ENCODE measurements at places on chromosomes 16 and 17.

DNA sequence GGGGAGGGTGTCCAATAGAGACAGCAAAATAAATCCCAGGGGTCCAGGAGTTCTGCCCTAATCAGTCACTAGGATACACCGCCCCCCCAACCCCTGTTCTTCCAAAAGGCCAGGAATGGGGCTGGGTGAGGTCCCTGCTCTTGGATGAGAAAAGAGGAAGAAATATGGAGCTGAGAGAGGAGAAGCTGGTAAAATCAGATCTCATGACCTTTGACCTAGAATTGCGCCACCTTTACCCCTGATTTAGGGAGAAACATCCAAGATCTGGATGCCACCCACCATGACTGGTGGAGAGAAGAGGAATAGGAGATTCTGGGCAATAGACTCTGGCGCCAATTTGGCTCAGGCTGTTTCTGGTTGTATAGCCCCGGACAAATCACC, 707 bp upstream of the CACNB1 start:
- DNase-seq: no peak

DNA sequence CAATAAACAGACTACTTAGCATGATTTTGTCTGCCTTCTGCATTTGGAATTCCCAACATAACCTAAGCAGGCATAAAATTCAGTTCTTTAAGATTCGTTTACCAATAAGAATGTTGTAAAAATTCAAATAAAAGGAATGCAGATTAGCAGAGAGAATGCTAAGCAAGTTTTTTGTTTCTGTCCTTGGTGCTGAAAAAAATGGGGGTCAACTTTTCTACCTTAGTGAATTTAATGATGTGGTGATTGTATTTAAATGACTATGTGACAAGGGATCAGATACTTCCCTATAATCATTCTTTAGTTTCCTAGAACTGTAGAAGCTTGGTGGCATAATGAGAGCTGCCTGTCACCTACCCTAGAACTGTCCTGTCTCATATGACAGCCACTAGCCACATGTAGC, 159.5 kb downstream of the RBFOX1 start:
- no peak for DNase-seq

DNA sequence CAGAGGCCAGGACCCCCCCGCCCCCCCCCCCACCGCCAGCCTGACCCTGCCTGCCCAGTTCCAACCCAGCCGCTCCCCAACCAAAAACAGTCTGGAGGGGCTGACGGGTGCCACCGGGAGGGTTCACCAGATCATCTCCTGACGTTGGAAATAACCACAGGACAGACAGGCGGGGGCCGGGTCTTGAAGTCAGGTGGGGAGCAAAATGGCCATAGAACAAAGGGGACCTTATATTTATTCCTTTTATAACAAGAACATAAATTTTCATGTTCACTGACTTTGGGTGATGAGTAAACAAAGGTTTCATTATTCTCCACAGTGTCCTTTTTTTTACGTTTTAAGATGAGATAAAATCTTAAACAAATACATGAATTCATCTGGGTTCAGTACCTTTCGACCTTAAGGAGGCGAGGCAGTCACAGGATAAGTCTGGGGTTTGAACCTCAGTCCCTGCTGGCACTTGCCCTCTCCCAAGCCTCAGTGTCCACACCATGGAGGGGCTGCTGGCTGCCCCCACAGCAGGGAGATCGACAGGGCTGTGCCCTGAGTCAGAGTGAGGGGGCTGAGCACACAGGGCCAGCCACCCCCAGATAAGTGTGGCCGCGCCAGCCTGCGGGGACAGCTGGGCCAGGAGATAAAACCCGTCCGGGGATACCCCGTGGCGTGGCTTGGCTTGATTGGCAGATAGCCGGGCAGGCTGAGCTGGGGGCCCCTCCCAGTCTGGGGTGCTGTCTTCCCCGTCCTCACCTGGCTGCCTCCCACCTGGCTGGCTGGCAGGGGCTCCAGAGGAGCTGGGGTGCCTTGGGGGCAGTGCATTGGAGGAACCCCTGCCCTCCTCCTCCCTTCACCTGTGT, 15.0 kb downstream of the SLC7A5 start:
- DNase-seq: no peak

DNA sequence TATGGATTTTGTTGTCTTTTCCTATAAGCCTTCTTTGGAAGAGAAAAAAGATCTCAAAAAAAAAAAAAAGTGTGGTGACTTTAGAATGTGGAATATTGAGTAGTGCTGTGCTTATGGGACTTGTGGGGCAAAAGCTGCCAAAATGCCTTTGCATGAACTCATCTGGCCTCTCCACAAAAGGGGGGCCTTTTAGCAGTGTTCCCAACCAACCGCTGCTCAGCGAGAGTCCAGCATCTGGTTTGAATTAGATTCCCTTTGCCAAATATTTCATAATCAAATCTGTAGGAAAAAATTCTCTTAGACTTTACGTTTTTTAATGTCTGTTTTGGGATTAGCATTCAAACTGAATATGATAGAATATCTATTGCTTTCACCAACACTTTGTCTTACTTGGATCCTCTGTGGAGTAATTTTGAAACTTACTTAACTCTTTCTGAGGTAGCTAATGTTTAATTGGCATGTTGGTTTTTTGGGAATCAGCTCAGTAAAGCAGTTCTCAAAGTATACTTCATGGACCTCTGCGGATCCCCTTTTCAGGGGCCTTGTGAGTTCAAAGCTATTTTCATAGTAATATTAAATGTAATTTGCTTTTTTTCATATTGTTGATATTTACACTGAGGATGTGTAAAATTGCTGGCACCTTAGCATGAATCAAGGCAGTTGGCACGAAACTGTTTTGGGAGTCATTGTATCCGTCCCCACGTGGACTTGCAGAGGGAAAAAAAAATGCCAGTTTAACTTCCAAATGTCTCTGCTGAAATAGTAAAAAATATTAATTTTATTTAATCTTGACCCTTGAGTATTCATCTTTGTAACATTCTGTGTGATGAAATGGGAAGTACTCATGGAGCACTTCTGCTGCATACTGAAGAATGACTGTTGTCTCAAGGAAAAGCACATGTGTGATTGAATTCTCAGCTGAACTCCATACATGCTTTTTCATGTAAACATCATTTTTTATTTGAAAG, 34.7 kb upstream of the VPS4A start:
- no peak for DNase-seq

DNA sequence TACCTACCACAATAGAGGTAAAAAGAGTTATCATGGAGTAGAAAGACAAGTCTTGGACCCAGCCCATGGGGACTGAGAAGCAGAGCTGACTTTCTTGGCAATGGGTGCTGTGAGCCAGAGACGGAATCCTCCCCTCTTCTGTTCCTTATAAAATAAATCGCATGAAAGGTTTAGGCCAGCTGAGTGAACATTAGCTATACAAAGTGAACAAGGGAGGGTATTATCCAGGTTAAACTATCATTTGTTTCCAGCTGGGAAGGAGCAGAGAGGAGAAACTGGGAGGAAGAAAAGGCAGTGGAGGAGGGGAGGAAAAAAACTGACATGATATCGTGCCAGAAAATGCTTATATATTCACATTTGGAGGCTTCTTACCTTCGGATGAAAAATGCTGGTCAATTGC, 13.3 kb upstream of the PAFAH1B1 start:
- no peak for DNase-seq

GRCh38 chr17:47719411-47720152, 13.5 kb upstream of the TBX21 start:
- DNase-seq: peak; percentile 86

DNA sequence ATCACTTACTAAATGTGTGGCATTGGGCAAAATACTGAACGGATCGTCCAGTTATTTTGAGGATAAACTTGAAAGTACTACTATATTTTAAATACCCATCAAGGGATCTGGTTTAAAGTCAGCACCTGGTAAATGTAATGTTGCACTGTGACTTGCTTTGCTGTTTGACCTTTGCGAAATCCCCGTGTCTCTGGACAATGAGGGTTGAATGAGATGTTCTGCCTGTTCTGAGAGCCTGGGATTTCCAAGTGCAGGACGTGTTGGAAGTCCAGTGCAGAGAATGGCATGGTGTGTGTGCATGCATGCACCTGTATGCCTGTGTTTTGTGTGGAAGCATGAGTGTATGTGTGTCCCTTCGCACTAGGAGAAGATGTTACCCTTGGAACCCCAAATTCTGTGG, 106.6 kb downstream of the N4BP1 start:
- DNase-seq: no peak

DNA sequence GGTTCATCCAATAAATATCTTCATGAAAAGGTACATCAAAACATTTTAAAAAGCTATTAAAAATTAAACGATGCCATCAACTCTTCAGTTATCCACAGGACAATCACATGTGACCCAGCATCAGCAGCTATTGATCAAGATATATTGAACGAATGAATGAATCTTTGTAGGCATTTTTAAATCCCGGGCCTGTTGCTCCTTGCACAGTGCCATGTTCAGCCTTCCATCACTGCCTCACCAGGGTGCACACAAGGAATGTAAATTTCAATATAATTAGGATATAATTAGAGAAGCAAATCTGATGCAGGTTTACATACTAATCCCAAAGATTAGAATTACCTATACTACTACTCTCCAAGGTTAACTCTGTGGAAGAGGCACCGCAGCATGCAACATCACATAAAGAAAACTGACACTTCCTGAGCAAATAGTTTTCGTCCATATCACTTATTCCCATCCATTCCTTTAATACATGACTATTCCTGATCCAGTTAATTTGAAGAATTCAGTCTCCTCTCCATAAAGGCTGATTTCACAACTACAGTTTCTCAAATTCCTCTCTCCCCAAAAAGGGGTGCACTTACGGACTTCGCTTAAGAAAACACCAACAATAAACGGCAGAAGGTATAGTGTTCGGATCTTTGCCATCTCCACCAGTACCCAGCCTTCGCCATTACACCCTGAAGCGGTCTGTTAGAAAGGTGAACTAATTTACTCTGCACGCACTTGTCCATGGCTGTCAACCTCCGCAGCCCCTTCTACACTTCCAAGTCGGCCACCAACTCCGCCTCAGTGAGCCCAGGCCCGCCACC, 938 bp downstream of the NCOR1 start:
- no peak for DNase-seq

- no peak for DNase-seq
Measured at GRCh38 chr16:12971241-12971640, 69.8 kb downstream of the SHISA9 start.

DNA sequence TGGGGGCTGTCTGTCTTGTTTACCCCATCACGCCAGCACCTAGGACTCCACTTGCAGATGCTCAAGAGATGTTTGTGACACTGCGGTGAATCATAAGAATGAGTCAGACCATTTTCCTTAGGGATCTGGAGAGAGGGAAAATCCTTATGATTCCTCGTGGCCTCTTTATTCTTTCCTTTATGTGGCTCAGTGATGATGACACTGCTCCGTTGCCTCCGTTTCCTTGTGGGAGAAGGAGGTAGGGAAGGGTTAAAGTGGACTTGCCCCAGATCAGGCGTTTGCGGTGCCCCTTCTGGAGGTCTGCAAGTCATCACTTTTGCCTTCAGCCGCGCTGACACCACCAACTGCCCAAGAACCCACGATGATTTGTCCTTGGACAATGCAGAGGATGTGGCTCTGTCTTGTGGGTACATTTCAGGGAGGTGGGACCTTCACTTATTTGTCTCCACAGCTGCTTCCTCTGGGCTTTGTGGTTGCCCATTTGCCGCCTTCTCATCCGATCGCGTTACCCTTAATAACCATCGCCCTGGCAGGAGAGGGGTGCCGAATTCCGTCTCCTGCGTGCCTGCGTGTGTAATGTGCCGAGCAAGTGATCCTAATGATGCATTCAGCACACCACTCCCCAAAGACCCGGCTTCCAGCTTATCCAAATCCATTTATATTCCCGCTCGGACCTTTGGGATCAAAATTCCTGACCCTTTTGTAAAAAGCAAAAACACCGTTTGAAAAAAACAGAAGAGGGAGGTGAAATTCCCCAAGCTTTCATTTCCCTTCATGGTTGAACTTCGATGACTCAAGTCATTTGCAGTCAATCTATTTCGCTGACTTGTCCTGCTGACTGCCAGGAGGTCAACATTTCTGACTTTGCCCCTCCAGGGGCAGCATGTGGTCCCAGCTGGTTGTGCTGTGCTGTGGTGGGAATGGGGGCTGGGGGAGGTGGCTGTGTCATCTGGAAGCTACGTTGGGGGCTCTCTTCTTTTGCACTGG, 87.2 kb upstream of the IRX3 start:
- DNase-seq: no peak

GRCh38 chr17:77723071-77723908, 235.2 kb upstream of the TNRC6C start:
- no peak for DNase-seq

- DNase-seq: no peak
Measured at GRCh38 chr16:85983064-85983463, 84.1 kb downstream of the IRF8 start.

GRCh38 chr17:18959845-18960240, 7.9 kb downstream of the SLC5A10 start:
- DNase-seq: no peak

- peak; percentile 38 for DNase-seq
Measured at GRCh38 chr16:58177353-58177710, 20.6 kb downstream of the CSNK2A2 start.

DNA sequence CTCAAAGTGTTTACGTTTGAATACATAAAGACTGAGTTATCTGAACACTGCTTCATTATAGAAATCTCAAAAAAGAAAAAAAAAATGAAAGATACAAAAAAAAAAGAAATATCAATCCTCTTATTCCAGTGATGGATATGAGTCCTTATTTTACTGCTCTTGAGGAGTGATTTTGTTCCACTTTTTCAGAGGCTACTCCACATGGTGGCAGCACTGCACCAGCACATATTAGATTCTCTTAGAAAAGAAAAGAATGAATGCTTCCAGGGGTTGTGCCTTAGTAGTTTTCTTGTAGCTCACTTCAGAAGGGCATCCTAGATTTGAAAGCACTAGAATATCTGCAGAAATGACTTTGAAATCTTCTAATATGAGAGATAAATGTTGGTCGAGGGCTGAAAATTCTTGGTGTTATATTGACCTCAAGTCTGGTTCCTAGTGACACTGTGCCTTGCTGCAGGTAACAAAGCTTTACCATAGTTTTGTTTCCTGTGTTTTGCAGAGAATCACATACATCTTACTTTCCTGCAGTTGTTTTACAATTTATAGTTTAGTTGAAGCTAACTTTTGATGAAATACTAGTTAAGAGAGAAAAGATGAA, 25.9 kb downstream of the AP2B1 start:
- peak; percentile 45 for DNase-seq

DNA sequence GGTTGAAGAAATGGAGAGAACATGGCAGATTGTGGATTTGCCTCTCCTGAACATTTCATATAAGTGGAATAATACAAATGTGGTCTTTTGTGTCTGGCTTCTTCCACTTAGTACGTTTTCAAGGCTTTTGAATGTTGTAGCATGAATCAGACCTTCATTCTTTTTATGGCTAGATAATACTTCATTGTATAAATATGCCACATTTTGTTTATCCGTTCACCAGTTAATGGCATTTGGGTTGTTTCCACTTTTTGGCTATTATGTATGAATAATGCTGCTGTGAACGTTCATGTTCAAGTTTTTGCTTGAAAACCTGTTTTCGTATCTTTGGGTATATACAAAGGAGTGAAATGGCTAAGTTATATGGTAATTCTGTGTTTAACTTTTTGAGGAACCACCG, 130.4 kb downstream of the TANC2 start:
- no peak for DNase-seq
